ENCODE measurements at places on chromosomes 6 and 20. TPM values are rescaled to one million over a fixed set of nuclear protein-coding genes. Genes with fewer than 3 reads are reported as not detected.

Gene KIF13A
- total RNA-seq = 89.2 TPM

GRCh38 chr20:10671919-10672623 is 1.7 kb downstream of the JAG1 start:
- no peaks in the 10 kb centered on the region for H3K27me3 ChIP-seq
- H3K4me3 ChIP-seq = peak overlapping the region; percentile 97
- no peak for DNase-seq
- peak overlapping the region; percentile 78 for H3K27ac ChIP-seq
- peaks cover 2% of the 10 kb centered on the region for H3K4me1 ChIP-seq

DNA sequence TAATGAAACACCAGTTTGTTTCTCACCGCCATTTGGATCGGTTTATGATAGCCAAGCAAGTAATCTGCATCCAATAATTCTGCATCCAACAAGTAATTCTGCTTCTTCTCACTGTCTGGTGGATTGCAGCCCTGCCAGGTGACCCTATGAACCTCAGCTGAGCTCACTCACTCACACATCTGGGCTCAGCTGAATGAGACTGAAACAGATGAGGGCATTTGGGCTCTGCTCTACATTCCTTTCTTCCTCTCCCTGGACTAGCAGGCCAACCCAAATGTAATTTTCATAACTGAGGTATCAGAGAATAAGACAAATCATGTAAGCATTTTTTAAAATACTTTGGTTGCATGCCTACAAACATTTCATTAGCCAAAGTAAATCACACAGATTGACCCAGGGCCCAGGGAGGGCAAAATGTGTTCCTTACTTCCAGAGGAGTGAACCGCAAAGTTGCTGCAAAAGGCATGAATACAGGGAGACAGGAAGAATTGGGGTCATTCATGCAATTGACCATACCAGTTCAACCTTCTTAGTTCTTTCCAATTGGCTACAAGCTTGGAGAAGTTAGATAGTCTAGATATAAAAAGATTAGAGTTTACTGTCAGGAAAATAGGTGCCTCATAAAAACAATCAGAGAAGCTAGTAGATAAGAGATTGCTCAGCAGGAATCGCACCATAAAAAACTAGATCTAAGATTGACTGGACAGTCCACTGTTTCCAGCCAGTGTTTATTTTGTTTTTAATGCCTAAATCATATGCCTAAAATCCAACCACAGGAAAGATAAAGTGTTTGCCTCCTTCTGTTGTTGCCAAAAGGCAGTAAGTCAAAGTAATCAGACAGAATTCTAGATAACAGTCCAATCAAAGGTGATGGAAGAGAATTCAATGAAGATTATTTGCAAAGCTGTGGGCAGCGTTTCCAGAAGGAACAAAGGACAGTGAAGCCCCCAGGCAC is 43.7 kb downstream of the CBLN4 start:
- H3K27me3 ChIP-seq = no peaks in the 10 kb centered on the region
- no peaks in the 10 kb centered on the region for H3K36me3 ChIP-seq
- peak; percentile 56 for DNase-seq
- no peak overlapping the region for H3K27ac ChIP-seq

- H3K27ac ChIP-seq = no peak overlapping the region
- H3K36me3 ChIP-seq = no peaks in the 10 kb centered on the region
- DNase-seq = no peak
- no peaks in the 10 kb centered on the region for H3K27me3 ChIP-seq
- no peak overlapping the region for H3K4me3 ChIP-seq
- no peaks in the 10 kb centered on the region for H3K4me1 ChIP-seq
Observed at GRCh38 chr20:5654557-5654956, 95.6 kb upstream of the SHLD1 start.

DNA sequence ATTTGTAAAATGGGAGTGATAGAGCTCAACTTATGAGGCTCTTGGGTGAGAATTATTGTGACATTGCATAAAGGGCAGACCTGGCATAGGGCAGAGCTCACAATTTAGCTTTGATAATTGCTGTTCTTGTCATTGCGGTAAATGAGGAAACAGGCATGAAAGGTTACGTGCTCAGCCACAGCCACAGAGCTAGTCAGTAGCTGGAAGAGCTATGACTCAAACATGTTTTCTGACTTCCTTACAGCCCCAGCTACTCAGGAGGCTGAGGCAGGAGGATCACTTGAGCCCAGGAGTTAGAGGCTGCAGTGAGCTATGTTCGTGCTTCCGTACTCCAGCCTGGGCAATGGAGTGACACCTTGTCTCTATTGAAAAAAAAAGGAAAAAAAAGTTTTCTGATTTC is 3.5 kb upstream of the GHRH start:
- H3K27me3 ChIP-seq = no peaks in the 10 kb centered on the region
- DNase-seq = no peak
- H3K4me1 ChIP-seq = no peaks in the 10 kb centered on the region
- no peak overlapping the region for H3K4me3 ChIP-seq
- no peak overlapping the region for H3K27ac ChIP-seq
- no peaks in the 10 kb centered on the region for H3K36me3 ChIP-seq
